ENCODE measurements at places on chromosomes 2 and 18. TPM values are rescaled to one million over a fixed set of nuclear protein-coding genes. Genes with fewer than 3 reads are reported as not detected.

GRCh38 chr2:188977317-188977716, 3.1 kb downstream of the COL3A1 start:
- DNase-seq = no peak

- no peak for DNase-seq
Observed at GRCh38 chr18:21857871-21858270, 117.3 kb downstream of the MIB1 start.

DNA sequence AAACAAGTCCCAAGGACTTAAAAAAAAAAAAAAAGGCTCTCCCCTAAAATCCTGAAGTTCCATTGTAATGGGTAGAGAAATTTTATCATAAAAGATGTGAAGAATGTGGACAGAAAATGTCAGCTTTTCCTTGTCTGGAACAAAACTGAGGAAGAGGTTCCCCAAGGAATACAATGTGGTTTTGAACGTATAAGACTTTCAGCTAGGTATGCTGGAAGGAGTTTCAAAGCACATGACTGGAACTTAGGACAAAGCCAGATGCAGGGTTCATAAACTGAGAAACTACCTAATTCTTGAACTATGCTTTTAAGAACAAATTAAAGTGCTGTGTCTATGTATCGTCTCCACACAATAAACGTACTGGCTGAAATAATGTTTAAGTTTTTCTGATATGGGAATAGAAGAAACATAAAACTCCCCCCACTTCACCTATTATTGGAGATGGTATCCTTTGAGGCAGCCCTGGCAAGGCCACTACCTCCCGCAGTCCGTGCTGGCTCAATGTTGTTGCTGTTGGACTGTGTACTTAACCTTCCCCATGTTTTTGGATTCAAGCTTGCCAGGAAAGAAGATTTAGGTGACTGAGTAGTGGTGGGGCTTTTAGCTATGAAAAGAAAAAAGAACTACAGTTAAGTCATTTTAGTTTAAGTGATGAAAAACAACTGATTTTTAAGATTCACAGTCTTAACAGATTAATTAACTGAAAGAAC, 84.2 kb upstream of the DNER start:
- no peak for DNase-seq

- DNase-seq = no peak
Observed at GRCh38 chr18:12604445-12605007, 53.4 kb downstream of the SPIRE1 start.

GAL3ST2 gene
- total RNA-seq = not detected

CMPK2 gene
- total RNA-seq = 7.2 TPM

TMX3 gene
- total RNA-seq = 35.5 TPM

All from activated naive CD4-positive, alpha-beta T cell treated with anti-CD3 and anti-CD28 coated beads for 36 hours (primary cell).